ENCODE measurements at places on chromosomes 16 and 17.
A peak's percentile ranks its signal among the peaks of the same experiment; 100 is the strongest.

DNA sequence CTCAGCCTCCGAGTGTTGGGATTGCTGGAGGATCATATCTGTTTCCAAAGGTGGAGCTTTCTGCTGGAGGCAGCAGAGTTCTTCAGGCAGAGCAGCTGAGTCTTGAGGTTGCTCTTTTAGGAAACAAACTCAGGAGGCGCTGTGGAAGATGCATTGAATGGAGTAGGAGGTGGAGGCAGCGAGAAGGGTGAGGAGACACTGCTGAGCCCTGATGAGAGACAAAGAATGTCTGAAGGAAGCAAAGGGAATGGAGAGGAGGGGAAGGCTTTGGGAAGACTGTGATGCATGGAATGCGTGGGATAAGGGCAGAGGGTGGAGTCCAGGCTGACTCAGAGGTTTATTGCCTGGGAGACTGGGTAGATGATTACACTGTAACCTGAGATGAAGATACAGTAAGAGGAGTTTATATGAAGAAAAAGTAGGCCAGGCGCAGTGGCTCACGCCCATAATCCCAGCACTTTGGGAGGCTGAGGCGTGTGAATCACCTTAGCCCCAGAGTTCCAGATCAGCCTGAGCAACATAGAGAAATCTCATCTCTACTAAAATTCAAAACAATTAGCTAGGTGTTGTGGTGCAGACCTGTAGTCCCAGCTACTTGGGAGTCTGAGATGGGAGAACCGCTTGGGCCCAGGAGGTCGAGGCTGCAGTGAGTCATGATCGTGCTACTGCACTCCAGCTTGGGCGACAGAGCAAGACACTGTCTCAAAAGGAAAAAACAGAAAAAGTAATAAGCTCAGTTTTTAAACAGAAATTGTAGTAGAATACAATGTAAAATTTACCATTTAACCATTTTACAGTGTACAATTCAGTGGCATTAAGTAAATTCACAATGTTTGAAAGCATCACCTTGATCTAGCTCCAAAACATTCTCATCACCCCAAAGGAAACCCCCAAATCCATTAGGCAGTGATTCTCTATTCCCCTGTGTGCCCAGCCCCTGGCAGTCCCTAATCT is 17.8 kb upstream of the TMEM219 start:
- no peak for DNase-seq

DNA sequence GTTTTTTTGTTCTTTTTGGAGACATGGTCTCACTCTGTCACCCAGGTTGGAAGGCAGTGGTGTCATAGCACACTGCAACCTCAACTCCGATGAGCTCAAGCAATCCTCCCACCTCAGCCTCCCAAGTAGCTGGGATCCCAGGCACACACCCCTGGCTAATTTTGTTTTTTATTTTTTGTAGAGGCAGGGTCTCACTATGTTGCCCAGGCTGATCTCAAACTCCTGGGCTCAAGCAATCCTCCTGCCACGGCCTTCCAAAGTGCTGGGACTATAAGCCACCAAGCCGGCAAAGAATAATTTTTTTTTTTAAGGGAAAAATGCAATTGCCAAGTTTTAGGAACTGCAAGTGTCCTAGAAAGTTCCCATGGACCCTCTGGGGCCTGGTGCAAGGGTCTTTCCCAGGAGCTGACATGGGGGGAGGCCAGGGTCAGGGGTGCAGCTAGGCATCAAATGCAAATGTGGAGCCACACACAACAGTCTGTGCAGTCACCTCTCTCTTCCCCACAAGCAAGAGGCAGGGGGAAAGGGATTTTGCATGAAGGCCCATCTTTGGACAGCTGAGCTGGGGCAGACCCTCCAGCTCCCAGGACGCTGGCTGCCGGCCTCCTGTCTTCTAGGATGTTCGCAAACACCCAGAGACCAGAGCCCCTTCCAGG is 20.1 kb upstream of the BCAR1 start:
- no peak for DNase-seq

DNA sequence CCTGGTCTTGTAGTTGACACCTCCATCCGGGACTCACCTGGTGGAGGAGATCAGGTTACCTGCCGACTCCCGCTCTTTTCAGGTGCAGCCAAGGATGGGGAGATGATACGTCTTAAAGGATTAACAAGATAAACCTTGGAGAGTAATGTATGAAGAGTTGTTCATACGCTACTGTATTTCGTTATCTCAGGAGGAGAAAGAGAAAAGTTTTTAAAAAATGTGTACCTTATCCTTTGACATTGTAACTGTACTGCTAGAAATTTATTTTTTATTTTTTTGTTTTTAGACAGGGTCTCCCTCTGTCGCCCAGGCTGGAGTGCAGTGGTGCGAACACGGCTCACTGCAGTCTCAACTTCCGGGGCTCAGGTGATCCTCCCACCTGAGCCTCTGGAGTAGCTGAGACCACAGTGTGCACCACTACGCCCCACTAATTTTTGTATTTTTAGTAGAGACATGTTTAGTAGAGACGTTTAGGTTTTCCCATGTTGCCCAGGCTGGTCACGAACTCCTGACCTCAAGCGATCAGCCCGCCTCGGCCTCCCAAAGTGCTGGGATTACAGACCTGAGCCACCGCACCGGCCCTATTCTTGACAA is 764 bp upstream of the SMURF2 start:
- DNase-seq, result no peak

GRCh38 chr17:49753959-49754391 is 10.0 kb downstream of the FAM117A start:
- DNase-seq, result no peak

DNA sequence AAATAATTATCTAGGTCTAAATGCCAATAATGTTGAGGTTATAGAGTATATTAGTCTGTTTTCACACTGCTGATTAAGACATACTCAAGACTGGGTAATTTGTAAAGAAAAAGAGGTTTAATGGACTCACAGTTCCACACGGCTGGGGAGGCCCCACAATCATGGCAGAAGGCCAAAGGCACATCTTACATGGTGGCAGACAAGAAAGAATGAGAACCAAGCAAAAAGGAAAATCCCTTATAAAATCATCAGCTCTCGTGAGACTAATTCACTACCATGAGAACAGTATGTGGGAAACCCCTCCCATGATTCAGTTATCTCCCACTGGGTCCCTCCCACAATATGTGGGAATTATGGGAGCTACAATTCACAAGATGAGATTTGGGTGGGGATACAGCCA is 2.9 kb upstream of the KATNB1 start:
- no peak for DNase-seq

- peak; percentile 84 for DNase-seq
Observed at GRCh38 chr17:6079155-6079888, 9.1 kb downstream of the WSCD1 start.

DNA sequence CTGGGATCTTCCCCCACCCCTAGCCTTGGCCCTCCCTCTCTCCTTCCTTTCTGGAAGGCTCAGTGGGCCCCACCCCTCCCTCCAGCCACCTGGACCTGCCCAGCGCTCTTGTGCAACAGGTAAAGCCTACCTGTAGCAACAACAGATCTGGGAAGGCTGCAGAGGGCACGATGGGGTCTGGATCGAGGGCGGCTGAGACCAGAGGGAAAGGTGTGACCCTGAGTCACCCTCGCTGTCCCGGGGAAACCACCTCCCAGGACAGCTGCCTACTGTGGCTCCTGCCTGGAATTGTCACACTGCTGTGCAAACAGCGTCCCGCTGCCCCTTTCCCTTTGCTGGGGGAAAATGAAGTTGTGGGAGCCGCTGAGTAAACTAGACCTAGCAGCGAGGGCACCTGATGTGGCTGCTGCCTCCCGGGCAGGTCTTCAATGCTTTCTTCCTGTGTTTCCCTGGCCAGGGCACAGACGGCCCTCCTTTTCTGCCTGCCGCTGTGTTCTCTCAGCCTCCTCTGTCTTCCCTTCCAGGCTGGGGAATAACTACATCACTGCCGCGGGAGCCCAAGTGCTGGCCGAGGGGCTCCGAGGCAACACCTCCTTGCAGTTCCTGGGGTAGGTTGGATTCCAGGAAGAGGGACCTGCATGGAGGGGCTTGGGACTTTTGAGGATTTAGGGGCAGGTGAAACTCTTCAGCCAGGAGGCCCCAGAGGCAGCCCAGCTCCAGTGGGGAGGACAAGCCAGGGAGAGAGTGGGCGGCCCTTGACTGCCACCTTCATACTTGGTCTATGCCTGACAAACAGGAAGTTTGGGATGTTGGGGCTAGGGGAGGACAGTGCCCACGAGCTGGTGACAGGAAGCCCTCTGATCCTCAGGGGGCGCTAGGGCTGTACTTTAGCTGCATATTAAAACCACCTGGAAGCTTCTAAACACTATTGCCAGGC is 22.2 kb upstream of the CYLD start:
- DNase-seq, result no peak

DNA sequence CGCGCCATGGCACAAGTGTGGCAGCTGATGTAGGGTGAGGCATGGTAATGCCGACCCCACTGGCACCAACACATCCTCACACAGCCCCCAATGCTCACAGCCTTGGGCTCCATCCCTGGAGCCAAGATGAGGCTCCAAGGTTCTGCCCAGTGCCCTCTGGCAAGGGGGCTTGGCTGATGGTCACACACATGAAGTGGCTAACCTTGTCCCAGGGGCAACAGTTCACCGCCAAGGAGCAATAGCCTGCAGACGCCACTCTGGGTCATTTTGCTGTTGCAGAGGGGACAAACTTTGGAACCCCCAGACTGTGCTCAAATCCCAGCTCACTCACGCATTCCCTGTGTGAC is 26.8 kb downstream of the TNFRSF13B start:
- no peak for DNase-seq

- DNase-seq, result no peak
Observed at GRCh38 chr17:37399265-37399803, 7.3 kb downstream of the ACACA start.

DNA sequence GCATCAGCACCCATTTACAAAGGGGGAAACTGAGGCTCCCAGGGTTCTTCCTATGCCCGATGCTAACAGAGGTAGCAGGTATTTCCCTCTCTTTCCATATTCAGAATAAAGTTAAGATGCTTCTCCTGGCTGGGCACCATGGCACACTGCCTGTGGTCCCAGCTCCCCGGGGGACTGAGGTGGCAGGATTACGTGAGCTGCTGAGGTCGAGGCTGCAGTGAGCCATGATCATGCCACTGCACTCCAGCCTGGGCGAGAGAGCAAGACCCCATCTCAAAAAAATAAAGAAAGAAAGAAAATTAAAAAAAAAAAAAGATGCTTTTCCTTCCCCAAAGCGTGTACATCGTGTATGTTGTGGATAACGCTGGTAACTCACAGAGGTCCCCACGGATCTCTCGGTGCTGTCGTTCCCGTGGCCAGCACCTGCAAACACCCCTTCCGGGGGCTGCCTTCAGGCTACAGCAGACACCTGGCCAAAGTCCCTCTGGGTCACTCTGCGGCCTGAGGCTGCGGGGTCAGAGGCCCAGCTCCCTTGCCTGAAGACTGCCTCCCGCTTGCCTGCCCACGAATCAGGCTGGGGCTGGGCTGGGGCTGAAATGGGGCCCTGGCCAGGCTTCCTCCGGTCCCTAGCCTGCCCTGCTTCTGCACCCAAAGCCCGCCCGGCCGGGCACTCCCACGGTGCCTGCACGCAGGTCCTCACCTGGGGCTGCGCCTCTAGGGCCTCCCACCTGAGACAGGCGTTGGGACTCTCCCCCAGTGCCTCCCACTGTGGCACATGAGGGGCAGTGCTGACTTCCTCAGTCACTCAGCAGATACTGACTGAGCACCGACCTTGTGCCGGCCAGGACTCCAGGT is 63.1 kb downstream of the ZDHHC7 start:
- no peak for DNase-seq

- peak; percentile 33 for DNase-seq
Observed at GRCh38 chr17:18859256-18859655, 1.3 kb downstream of the PRPSAP2 start.

GRCh38 chr16:57357330-57358085 is 1.1 kb upstream of the CCL22 start:
- no peak for DNase-seq

DNA sequence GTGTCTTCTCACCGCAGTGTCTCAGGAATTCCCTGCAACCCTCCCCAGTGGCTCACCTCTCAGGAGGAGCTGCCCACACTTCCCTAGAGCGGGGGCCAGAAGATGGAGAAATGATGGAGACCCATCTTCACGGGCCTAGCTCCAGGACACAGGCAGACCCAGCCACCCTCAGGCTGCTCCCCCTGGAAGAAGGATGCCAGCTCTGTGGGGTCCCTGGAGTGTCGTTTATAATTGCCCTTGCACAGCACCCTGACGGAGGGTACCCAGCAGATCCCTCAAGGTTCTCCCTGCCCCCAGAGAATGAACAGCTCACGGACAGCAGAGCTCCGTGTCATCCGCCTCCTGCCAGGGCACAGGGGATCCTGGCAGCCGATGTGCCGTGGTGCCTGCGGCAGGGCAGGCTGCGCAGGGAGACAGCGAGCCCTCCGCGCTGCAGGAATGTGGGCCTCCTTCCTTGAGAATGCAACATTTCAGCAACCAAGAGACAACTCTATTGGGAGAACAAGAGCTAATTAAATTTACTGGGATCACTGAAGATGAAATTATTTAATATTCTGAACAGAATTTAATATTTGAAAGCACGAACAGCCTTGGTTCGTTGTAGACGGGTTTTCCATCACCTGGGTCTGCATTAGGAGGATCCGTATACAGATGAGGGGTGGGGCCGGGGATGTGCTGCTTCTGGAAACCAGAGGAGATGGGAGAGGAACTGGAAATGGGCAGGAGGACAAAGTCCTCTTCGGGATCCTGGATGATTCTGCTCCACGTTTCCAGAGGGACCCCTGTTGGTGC is 21.0 kb upstream of the RBFOX3 start:
- DNase-seq, result no peak

DNA sequence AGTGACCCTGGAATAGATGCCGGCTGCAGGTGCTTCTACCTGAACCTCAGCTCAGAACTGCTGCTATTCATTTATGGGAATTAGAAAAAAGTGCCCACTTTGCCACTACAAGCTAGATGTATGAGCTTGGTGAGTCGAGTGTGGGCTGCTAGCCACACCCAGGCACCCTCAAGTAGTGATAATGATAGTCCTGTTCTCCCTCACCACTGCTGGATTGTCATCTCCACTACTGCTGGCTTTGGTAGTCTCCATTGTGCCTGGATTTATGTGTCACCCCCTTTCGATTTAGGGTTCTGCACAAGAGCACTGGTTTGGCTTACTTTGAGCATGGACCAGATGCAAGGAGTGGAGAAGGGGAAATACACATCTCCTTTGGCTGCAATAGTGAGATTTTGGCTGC is 73.0 kb upstream of the N4BP1 start:
- DNase-seq, result no peak

- DNase-seq, result no peak
Observed at GRCh38 chr17:10135539-10136257, 62.7 kb downstream of the GAS7 start.

- DNase-seq, result no peak
Observed at GRCh38 chr16:54936979-54937670, 6.5 kb downstream of the IRX5 start.
